Mucosa of gallbladder (tissue), 1 donor: ENCODE measurements at places on chromosomes 12 and 14.

DNA sequence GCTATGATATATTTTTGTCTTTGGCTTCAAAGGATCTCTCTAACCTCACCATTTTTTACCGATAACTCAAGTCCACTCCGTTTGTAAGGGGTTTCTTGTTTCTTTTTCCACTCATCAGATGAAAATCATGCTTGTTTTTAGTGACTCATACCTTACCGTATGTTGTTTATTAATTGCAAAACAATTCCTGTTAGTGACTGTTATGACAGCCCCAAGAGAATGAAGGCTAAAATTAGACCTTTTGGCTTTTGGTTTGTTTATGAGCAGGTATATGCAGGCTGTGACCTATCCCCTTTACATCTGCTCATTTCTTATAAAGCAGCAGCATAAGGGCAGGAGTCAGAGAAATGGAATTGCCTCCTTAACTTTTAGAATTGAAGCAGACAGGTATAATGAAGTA lies 319.8 kb downstream of the CEP128 start:
- no peak for DNase-seq

DNA sequence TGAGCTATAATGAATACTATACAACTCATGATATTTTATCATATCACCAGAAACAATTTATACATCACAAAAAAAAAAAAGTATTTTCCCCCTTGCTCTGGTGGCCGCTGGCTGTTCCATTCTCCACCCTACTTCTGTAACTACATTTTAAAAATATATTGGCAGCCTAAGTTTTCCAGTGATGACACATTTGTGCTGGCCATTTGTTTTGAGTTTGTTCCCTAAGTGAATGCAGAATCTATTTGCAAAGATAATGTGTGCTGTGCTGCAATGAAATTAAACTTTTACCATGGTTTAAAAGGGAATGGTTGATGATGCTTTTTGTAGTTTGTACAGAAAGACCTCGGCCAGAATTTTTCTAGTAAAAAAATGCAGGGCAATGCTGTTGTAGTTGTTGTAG lies 1092.8 kb downstream of the TMTC2 start:
- DNase-seq: no peak

- DNase-seq: no peak
Measured at GRCh38 chr12:69262264-69262974, 23.1 kb downstream of the CPSF6 start.

- no peak for DNase-seq
Measured at GRCh38 chr12:67043771-67044170, 225.4 kb upstream of the CAND1 start.

GRCh38 chr12:92952394-92952793 lies 23.3 kb upstream of the EEA1 start:
- no peak for DNase-seq

- no peak for DNase-seq
Measured at GRCh38 chr12:117968151-117968789, 520 bp downstream of the KSR2 start.

GRCh38 chr14:76375947-76376404 lies at the start of gene ESRRB:
Gene ESRRB, plus strand, starts transcription at chr14:76376137. Its CDS starts 265 bp downstream, at chr14:76376402.
- no peak for DNase-seq

DNA sequence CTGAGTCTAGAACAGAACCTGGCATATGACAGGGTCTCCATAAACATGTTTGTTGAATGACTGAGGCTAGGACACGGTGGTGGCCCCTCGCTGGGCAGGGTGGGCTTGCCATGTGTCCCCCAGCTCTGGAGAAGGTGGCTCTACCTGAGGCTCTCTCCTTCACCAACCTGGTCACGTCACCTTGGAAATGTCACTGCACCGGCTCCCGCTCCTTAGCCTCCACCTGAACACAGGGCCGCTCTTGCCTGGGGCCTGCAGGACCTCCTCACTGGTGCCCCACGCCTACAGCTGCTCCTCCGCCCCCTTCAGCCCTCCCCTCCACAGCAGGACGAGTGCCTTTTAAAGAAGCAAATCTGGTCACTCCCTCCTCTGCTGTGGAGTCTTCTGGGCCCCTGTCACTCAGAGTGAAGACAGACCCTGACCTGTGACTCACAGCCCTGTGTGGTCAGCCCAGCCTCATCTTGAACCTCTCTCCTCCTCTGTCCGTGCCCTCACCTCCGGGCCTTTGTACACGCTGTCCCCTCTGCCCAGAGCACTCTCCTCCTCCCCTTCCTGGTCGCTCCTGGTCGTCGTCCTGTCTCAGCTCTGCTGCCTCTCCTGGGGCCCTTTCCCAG lies 81.0 kb downstream of the ADGRD1 start:
- no peak for DNase-seq

DNA sequence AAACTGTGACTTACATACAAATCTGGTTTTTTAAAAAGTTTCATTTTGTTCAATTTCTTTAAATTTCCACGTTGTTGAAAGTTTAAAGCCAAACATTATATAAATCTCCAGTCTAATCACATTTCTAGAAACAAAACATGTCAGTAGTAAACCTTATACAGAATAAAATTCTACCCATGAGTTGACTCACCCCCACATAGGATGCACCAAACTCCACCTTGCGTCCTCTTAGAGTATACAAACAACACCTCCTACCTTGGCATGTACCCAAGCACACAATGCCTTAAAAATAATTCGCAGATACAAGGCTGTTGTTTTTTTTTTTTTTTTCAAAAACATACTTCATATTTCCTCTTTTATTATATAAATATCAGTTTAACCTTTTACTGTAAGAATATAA lies 3.3 kb downstream of the FBXL14 start:
- peak; percentile 22 for DNase-seq

DNA sequence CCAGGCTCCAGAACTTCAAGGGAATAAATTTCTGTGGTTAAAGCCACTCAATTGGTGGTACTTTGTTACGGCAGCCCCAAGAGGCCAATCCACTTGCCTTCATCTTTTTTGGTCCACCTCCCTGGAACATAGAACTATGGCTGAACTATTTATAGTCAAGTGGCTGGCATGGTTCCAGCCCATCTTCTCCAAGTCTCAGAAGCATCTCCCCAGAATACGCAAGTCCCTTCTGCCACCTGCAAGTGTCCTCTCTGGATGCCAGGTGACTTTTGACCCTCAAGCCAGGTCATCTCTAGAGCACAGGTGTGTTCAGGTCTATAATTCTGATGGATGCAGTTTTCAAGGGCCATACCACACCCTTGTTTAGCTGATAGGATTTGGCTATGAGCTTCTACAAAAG lies 371.5 kb downstream of the AACS start:
- DNase-seq: no peak

GRCh38 chr14:103820908-103821307 lies 26.5 kb downstream of the PPP1R13B start:
- no peak for DNase-seq

DNA sequence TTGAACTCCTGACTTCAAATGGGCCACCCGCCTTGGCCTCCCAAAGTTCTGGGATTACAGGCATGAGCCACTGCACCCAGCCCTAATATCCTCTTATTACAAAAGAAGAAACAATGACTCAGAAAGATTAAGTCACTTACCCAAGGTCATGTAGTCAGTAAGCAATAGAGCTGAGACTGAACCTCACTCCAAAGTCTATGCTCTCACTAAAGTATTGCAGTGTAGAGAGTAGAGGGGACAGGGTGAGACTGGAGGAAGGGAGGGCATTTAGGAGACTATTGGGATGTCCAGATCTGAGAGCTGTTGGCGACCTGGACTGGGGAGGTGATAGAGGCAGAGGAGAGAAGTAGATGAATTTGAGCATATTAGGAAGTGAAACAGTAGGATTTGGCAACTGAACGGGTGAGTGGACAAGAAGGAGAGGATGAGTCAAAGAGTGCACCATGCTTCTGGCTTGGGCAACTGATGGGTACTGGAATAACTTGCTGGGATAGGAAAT lies 11.8 kb downstream of the P2RX7 start:
- no peak for DNase-seq
